ENCODE measurements at places on chromosomes 1 and 21.

- no peak for DNase-seq
These were observed 100.3 kb downstream of the UCHL5 start for GRCh38 chr1:192958871-192959270.

DNA sequence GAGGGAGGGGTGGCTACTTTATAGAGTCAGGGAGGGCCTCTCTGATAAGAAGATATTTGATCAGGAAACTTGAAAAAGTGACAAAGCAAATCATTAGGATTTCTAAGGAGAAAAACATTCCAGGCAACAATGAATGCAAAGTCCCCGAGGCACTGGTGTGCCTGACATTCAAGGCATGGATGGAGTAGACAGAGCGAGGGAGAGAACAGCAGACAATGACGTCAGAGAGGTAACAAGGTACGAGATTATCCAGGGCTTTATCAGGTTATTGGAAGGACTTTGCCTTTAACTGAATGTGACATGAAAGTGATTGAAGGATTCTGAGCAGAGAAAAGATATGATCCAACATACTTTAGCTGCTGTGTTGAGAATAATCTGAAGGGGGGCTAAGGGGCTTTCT, 72.4 kb upstream of the GNG4 start:
- DNase-seq: no peak

GRCh38 chr1:157487096-157487495, 65.2 kb downstream of the FCRL5 start:
- no peak for DNase-seq

- no peak for DNase-seq
These were observed 83.9 kb downstream of the CRB1 start for GRCh38 chr1:197351821-197352440.

DNA sequence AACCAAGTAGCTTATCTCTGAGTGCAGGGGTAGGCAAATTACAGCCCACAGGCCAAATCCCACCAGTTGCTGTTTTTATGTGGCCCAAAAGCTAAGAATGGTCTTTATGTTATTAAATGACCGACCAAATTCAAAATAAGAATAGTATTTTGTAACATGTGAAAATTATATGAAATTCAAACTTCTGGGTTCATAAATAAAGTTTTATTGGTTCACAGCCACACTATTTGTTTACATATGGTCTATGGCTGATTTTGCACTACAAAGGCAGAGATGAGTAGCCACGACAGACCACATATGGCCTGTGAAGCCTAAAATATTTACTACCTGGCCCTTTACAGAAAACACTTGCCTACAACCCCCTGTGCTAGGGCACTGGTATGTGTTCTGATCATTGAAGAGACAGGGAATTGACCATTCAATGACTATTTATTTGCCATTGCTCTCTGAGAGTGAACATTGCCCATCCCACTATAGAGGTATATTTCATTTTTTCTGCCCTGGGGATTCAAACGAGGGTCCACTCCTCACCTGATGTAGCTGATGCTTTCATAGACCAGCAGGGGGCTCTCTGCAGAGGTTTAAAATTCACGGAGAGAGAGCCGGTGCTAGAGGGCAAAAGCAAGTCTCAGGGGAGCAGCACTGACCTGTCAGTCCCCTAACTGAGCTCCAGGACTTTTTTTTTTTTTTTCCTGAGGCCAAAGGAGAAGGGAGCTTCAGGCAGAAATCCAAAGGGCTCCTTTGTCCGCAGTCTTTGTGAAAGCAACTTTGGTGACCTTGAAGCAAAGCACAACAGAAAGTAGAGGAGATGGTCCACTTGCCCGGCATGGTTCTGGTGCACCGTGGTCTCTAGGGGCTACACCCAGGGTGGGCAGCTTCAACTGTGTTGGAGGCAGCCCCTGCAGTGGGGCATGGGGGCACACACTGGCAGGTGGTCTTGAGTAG, 7.3 kb upstream of the GNL2 start:
- DNase-seq: peak; percentile 52

GRCh38 chr1:21564521-21565095, 55.4 kb downstream of the ALPL start:
- no peak for DNase-seq

DNA sequence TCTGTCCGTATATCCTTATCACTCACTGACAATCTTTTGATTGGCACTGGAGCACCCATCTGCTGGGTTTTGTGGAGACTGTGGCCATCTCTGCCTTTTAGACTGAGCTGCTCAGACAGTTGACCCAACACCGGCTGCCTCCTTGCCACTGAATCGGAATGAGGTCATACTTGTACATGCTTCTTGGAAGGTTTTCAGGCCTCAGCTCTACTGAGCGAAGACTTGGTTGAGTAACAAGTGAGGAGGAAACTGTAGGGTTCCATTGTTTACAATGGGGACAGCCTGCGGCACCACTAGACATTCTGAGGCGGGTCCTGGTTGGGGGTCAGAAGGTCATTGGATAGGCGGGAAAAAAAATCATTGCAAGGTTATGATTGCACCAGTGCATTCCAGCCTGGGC, 320.3 kb downstream of the KIF26B start:
- no peak for DNase-seq

DNA sequence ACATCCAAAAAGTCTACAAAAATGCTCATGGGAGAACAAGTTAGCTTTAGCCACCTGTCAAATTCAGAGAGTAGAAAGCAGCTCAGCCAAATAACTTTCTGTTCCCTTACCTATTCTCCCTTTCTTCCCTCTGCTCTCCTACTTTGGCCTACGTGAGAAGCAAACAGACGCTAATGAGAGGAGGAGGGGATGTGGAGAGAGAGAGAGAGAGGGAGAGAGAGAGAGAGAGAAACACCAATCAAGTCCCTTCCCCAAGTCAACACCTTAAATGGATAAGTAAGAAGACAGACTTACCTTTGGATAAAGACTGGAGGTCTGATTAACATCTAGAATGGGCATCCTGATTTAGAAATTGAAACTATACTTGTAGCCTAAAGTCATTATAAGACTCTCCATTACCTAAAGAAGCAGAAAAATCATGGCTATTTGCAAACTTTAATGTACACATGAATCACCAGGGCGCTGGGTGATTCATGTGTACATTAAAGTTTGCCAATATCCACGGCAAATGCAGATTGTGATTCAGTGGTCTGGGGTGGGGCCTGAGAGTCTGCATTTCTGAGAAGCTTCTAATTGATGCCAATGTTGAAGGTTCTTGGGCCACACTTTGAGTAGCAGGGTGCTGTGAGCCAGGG, 13.1 kb upstream of the DUSP12 start:
- DNase-seq: no peak

DNA sequence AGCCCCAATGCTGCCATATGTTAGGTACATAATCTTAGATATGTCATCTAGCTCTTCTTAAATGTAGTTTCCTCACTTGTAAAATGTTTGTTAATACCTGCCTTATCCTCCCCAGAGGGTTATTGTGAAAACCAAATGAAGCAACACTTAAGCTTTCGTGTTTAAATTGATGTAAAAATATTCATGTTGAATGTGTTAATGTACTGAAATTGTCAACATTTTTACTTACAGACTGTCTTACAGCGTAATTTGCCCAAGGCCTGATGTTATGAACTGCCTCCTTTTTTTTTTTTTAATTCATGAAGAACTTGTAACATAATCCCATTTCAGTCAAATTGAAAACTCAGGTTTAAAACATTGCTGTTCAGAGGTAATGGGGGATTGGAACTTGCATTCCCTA, 25.6 kb upstream of the ENAH start:
- no peak for DNase-seq

DNA sequence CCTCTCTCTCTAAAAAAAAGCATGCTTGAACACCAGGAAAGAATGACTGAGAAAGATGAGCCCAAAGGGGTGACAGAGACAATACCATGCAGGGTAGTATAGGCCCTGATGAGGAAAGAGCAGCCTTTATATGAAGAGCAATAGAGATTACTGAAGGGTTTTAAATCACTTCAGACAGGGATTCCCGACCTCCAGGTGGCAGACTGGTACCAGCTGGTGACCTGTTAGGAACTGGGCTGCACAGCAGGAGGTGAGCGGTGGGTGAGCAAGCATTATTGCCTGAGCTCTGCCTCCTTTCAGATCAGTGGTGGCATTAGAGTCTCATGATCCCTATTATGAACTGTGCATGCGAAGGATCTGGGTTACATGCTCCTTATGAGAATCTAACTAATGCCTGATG, 30.8 kb upstream of the GTF2B start:
- DNase-seq: no peak

- DNase-seq: no peak
These were observed at the start of gene B3GALT6 for GRCh38 chr1:1232208-1232795. B3GALT6 (plus strand) TSS chr1:1232237; CDS start chr1:1232279, 42 bp downstream.

DNA sequence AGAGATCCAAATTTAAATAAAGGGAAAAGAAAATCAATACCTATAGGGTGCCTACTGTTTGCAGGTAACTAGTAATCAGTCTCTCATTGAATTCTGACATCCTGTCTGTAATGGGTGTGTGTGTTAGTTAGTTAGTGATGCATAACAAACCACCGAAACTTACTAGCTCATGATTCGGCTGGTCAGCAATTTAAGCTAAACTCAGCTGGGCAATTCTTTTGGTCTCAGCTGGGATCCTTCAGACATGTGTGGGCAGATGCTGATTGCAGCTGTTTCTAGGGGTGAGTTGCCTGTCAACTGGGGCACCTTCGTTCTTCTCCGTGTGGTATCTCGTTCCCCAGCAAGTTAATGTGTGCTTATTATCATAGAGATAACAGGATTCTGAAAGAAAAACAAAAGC, 40.2 kb upstream of the ZNF124 start:
- no peak for DNase-seq

DNA sequence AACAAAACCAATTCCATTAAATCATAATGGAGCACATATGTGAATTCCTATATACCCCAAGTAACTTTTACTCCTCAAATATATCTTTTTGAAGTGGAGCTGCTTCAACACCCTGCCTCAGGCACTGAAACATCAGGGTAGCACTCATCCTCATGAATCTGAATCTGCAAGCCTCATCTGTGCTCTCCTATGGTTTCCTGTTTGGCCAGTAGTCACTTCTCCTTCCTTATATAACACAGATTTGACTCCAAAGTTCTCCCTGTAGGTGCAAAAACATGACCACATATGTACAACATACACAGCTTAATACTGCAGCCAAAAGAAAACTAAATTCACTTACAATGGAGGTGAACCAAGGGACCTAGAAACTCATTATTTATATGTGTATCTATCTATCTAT, 7.2 kb downstream of the TRIT1 start:
- DNase-seq: no peak

GRCh38 chr1:8646996-8647395, 170.4 kb downstream of the RERE start:
- no peak for DNase-seq

DNA sequence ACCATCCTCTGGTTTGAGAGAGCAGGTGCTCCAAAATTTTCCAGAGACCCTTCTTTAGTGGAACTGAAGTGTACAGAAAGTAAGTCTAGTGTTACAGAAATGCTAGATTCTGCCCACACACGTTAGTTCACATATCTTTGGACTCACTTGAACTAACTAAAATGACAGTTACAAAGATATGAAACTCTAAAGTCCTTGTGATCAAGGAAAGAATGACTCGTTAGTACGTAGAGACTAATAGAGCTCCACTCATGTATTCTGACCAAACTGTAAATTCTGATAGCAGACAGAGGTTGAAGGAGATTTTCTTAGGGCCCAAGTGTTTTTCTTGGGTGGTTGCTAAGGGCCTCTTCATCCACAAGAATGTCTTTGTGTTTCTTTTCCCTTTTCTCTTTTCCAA, 491.5 kb upstream of the B3GALT2 start:
- DNase-seq: no peak

DNA sequence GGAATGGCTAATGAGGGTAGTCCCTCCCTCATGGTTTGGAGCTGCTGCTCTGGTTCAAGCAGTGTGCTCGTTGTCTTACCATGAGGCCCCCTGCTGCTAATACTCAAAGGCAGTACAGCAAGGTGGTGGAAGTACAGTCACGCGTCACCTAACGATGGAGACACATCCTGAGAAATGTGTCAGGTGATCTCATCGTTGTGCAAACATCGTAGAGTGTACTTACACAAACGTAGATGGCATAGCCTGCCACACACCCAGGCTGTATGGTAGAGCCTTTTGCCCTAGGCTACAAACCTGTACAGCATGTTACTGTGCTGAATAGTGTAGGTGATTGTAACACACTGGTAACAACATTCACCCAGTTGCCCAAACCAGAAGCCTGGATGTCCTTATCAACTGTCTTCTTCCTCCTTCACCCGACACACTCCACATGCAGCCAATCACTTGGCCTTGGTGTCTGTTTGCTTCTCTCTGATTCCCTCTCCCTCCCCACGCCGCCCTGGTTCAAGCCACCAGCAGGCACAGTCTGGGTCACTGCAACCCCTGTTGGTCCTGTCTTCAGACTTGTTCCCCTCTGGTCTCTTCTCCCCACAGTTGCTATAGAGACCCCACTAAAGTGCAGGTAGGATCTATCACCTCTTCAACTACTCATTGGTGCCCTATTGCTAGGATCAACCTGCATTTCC, 6.0 kb upstream of the KCNA2 start:
- DNase-seq: no peak

GRCh38 chr1:39354572-39354971, 136.9 kb upstream of the BMP8A start:
- DNase-seq: no peak

- DNase-seq: no peak
These were observed 9.2 kb downstream of the C1orf159 start for GRCh38 chr1:1106510-1107221.

DNA sequence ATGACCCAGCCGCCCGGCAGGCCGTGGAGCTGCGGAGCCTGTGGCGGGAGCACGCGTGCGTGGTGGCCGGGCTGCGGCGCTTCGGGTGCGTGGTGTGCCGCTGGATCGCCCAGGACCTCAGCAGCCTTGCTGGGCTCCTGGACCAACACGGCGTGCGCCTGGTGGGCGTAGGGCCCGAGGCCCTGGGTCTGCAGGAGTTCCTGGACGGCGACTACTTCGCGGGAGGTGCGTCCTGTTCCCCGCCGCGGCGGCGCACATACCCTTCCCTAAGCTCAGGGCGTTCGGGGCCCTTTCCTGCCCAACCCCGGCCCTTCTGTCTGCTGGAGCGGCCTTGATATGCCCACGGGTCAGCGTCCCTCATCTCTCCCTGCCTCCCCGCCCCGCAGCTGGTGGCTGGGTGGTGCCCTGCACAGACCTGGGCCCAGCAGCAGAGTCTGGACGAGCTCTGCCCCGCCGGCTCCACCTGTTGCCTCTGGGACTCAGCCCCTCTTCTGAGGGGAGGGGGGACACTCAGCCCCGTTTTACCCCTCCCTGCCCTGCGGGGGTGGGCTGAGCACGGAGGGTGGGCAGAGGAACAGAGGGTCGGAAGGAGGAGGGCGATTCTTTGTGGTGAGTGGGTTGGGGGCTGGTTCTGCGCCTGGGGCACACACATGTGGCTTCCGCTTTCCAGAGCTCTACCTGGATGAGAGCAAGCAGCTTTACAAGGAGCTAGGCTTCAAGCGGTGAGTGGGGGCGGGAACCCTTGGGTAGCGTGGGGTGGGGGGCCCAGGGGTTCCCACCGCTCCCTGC, 688 bp downstream of the PRXL2B start:
- peak; percentile 29 for DNase-seq

DNA sequence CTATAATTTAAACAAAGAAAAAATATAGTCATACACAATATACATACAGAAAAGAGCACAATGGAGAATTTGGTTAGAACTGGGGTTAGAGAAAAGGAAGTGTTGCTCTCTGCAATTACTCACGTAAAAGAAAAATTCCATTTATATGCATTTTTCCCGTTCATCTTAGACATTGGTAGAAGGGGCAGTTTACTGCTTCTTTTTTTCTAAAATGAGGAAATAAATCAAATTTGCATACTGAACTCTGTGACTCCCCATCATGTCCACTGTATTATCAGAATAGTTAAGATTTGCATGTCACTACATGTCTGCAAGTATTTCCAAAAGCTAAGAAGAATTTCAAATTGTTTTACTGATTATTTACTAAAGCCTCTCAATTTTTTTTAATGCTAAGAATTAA, 44.1 kb upstream of the C1orf105 start:
- no peak for DNase-seq

- no peak for DNase-seq
These were observed 5.5 kb downstream of the NKAIN1 start for GRCh38 chr1:31234123-31234708.
